Aorta (tissue), 5 donors: ENCODE measurements at places on chromosomes 7 and 10. TPM values are rescaled to one million over a fixed set of nuclear protein-coding genes. Genes with fewer than 3 reads are reported as not detected.

GRCh38 chr10:124129471-124129870, 36.1 kb upstream of the CHST15 start:
- no peak overlapping the region for H3K4me3 ChIP-seq
- no peaks in the 10 kb centered on the region for H3K27me3 ChIP-seq
- H3K4me1 ChIP-seq, result no peaks in the 10 kb centered on the region
- no peak overlapping the region for H3K27ac ChIP-seq

DNA sequence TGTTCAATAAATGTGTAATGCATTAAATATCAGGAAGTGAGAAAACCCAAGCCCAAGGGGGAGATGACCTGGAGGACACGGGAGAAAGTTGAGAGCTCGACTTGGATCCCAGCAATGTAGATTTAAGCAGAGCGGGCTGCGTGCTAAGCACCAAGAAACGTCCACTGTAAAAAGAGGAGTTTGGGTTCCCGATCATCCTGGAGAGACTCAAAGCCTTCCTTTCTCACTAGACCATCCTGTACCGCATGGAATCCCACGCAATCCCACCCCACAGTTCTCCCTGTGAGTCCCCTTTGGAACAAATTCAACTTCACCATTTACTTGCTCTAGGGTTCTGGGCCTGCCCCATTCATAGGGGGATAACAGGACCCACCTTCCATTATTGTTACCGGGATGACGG, 2.4 kb downstream of the TRPV6 start:
- no peak overlapping the region for H3K27ac ChIP-seq
- H3K27me3 ChIP-seq, result no peaks in the 10 kb centered on the region
- DNase-seq, result no peak
- H3K36me3 ChIP-seq, result no peaks in the 10 kb centered on the region

- DNase-seq, result no peak
- no peaks in the 10 kb centered on the region for H3K27me3 ChIP-seq
- no peak overlapping the region for H3K4me3 ChIP-seq
- H3K4me1 ChIP-seq, result no peaks in the 10 kb centered on the region
- no peaks in the 10 kb centered on the region for H3K36me3 ChIP-seq
Observed at GRCh38 chr7:135522509-135522908, 12.6 kb upstream of the CNOT4 start.

DNA sequence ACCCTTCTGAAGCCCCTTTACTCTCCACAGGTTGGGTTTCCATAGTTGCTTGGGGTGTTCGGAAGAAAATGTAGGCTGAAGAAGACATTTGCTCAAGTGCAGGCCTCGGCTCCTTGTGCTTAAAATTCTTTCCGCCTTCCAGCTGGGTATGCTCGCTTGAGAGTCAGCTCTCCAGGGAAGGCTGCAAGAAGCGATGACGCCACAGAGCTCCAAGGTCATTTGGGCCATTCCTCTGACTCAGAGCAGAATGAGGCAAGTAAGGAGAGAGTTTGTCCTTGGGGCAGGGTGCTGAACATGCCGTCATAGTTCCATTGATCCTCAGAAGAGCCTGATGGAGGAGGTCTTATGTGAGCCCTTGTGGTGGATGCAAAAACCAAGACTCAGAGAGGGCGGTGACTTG, 27.4 kb upstream of the HSPA12A start:
- H3K4me1 ChIP-seq, result no peaks in the 10 kb centered on the region
- no peaks in the 10 kb centered on the region for H3K27me3 ChIP-seq
- DNase-seq, result no peak
- no peaks in the 10 kb centered on the region for H3K36me3 ChIP-seq
- no peak overlapping the region for H3K4me3 ChIP-seq

DNA sequence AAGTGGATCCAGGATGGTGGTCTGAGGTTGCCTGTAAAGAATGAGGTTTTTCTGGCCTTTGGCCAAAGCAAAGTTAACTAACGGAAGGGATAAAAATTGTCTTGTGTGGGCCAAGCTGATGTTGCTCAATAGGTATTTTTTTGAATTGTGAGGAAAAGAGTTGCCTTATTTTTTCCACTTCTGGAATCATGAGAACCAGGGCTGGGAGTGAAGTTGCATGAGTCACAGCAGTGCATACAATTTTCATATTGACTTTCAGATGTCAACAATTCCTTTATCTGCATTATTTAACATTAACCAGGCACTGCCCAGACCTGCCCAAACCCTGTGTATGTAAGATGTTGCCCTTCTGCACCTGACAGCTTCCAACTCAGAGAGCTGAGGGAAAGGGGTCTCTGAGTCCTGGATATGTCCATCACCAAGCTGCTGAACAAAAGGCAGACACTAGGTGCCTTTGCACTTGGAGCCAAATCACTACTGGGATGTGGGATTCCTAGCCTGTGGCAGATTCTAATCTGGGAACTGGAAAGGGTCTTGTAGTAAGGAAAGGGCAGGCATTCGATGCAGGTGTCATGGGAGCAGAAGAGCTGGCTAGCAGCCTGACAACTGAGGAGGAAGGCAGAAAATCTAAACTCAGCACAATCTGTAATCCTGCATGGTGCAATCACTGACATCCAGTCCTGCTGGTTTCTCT, 52.3 kb upstream of the SLC35B4 start:
- H3K27me3 ChIP-seq, result no peaks in the 10 kb centered on the region
- no peak overlapping the region for H3K27ac ChIP-seq
- H3K36me3 ChIP-seq, result no peaks in the 10 kb centered on the region
- H3K4me3 ChIP-seq, result no peak overlapping the region
- H3K4me1 ChIP-seq, result no peaks in the 10 kb centered on the region
- DNase-seq, result no peak

- no peaks in the 10 kb centered on the region for H3K4me1 ChIP-seq
- no peak overlapping the region for H3K4me3 ChIP-seq
- DNase-seq, result no peak
- H3K27ac ChIP-seq, result no peak overlapping the region
- H3K36me3 ChIP-seq, result no peaks in the 10 kb centered on the region
Observed at GRCh38 chr7:37445064-37445723, 3.5 kb downstream of the ELMO1 start.

- no peak overlapping the region for H3K27ac ChIP-seq
- H3K4me3 ChIP-seq, result no peak overlapping the region
- DNase-seq, result no peak
- H3K4me1 ChIP-seq, result no peaks in the 10 kb centered on the region
- no peaks in the 10 kb centered on the region for H3K36me3 ChIP-seq
Observed at GRCh38 chr7:88243345-88243909, 23.6 kb upstream of the SRI start.

GRCh38 chr10:8088504-8088903, 34.0 kb downstream of the GATA3 start:
- H3K27ac ChIP-seq, result no peak overlapping the region
- no peak overlapping the region for H3K4me3 ChIP-seq
- no peaks in the 10 kb centered on the region for H3K27me3 ChIP-seq
- no peaks in the 10 kb centered on the region for H3K36me3 ChIP-seq
- DNase-seq, result no peak

DNA sequence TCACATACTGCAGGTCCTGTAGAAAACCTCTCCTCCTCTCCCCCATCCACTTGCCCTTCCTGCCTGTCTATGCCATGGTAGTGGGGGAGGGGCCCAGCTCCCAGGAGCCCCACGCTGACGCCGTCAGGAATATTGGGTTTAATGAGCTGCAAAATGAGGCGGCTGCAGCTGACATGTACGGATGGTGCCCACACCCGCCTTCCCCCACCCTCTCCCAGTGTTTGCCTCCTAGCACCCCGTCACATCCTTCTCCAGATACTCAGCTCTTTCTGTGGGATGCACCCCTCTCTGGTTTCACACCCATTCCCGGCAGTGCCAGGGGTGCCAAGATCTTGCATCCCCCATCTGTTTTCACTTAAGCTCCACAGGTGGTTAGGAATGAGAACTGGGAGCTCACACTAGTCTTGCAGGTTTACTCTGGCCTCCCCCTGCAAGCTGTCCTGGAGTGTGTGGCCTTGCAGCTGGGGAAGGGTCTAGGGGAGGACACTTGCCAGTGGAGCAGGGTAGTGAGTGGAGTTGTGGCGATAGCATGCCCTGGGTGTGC, 26.1 kb downstream of the GBX1 start:
- no peaks in the 10 kb centered on the region for H3K27me3 ChIP-seq
- no peak overlapping the region for H3K4me3 ChIP-seq
- DNase-seq, result no peak

GRCh38 chr7:96933067-96933645, 72.2 kb upstream of the DLX6 start:
- H3K4me3 ChIP-seq, result no peak overlapping the region
- no peaks in the 10 kb centered on the region for H3K27me3 ChIP-seq
- H3K27ac ChIP-seq, result no peak overlapping the region
- no peaks in the 10 kb centered on the region for H3K4me1 ChIP-seq

GRCh38 chr7:17063045-17063383, 181.2 kb upstream of the AGR3 start:
- no peak overlapping the region for H3K4me3 ChIP-seq
- H3K36me3 ChIP-seq, result no peaks in the 10 kb centered on the region
- no peaks in the 10 kb centered on the region for H3K4me1 ChIP-seq
- no peak for DNase-seq

DNA sequence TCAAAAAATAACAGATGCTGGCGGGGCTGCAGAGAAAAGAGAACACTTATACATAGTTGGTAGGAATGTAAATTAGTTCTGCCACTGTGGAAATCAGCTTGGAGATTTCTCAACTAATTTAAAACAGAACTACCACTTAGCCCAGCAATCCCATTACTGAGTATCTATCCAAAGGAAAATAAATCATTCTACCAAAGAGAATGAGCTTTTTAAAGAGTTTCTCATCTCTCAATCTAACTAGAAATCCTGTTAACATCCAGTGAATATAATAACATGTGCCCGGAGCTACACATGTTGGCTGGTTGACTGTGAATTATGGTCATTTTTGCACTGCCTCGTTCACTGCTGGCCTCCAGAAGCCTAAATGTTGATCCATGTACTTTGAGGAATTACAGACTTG, 39.3 kb downstream of the BET1 start:
- no peaks in the 10 kb centered on the region for H3K4me1 ChIP-seq
- no peak overlapping the region for H3K27ac ChIP-seq
- no peaks in the 10 kb centered on the region for H3K36me3 ChIP-seq
- H3K27me3 ChIP-seq, result no peaks in the 10 kb centered on the region
- H3K4me3 ChIP-seq, result no peak overlapping the region

DNA sequence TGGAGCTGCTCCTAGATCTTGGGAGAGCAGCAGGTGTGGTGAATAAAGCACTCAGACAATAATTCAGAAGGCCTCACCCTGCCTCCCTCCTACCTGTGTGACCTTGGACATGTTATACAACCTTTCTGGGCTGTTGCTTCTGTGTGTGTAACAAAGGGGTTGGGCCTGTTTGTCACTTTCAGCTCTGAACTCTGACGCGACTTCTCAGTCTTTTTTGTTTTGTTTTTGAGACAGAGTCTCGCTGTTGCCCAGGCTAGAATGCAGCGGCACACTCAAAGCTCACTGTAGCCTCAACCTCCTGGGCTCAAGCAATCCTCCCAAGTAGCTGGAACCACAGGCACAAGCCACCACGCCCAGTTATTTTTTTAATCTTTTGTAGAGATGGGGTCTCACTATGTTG, 89.3 kb downstream of the DNMBP start:
- no peaks in the 10 kb centered on the region for H3K36me3 ChIP-seq
- no peaks in the 10 kb centered on the region for H3K4me1 ChIP-seq
- H3K27me3 ChIP-seq, result no peaks in the 10 kb centered on the region
- no peak overlapping the region for H3K27ac ChIP-seq
- no peak for DNase-seq

DNA sequence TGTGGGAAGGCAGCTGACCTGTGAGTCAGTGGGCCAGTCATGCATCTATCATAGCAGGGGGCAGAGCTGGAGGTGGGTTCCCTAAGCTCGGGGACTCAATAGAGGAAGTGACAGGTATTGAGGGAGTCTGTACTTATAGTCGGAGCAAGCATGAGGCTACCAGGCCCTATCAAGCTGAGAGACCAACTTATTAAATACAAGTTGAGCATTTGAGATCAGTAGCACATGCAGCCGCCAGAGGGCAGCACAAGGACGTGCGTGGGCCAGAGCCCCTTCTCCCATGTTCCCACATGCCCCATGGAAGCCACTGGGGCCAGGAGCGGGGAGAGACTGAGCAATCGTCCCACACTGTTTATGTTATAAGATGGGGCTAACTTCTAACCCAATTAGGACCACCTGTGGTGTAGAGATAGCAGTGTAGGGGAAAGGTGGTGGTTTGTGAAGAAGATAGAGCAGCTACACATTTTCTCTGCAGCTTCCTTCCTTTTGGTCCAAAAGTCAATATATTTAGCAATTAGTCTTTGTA, 13.0 kb upstream of the STK31 start:
- DNase-seq, result peak; percentile 83
- H3K27ac ChIP-seq, result no peak overlapping the region
- H3K4me1 ChIP-seq, result no peaks in the 10 kb centered on the region
- no peaks in the 10 kb centered on the region for H3K36me3 ChIP-seq
- H3K27me3 ChIP-seq, result no peaks in the 10 kb centered on the region

DNA sequence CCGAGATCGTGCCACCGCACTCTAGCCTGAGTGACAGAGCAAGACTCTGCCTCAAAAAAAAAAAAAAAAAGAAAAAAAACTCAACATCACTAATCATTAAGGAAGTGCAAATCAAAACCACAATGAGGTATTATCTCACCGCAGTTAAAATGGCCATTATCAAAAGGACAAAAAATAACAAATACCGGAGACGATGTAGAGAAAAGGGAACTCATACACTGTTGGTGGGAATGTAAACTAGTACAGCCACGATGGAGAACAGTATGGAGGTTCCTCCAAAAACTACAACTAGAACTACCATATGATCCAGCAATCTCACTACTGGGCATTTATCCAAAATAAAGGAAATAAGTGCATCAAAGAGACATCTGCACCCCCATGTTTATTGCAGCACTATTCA, 24.3 kb downstream of the GRK5 start:
- no peak overlapping the region for H3K27ac ChIP-seq
- no peak overlapping the region for H3K4me3 ChIP-seq
- no peak for DNase-seq
- no peaks in the 10 kb centered on the region for H3K36me3 ChIP-seq
- no peaks in the 10 kb centered on the region for H3K27me3 ChIP-seq
- peaks cover 6% of the 10 kb centered on the region for H3K4me1 ChIP-seq

DNA sequence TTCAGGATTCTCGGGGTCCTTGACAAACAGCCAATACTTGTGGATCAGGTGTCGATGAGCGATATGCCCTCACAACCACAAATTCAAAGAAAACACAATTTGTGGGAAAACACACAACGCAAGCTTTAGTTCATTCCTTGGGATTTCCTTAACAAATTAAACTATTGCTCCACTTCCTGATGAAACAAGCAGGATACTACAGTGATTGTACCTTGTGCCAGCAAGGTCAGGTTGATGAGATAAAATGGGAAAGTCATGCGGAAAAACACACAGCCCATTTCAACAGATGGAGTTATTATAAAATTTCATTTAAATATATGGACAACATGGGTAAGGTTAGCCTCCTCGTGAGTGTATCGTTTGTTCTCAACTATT, 8.8 kb upstream of the RHOBTB1 start:
- no peaks in the 10 kb centered on the region for H3K4me1 ChIP-seq
- no peak overlapping the region for H3K27ac ChIP-seq
- no peak for DNase-seq

GRCh38 chr10:24723386-24723787, 300 bp downstream of the ARHGAP21 start:
- peak overlapping the region; percentile 77 for H3K27ac ChIP-seq
- DNase-seq, result peak; percentile 62
- no peaks in the 10 kb centered on the region for H3K36me3 ChIP-seq
- H3K4me1 ChIP-seq, result no peaks in the 10 kb centered on the region
- H3K27me3 ChIP-seq, result no peaks in the 10 kb centered on the region
- H3K4me3 ChIP-seq, result peak overlapping the region; percentile 59

The TUBAL3 gene
- polyA plus RNA-seq, result 0.28 TPM

The ADCY1 gene
- 0.20 TPM for polyA plus RNA-seq

The NCF1 gene
- 4.4 TPM for polyA plus RNA-seq

The MUC3A gene
- polyA plus RNA-seq, result 5.5 TPM

The RNF148 gene
- not detected for polyA plus RNA-seq

The MYPN gene
- not detected for polyA plus RNA-seq

The ANKRD30A gene
- polyA plus RNA-seq, result not detected

The SLC26A4 gene
- 2.9 TPM for polyA plus RNA-seq

The CCDC3 gene
- 46.5 TPM for polyA plus RNA-seq
